ENCODE measurements at places on chromosomes 6 and 20. TPM values are rescaled to one million over a fixed set of nuclear protein-coding genes. Genes with fewer than 3 reads are reported as not detected.

BTN1A1 gene
- not detected for total RNA-seq

TMC2 gene
- total RNA-seq, result not detected

C6orf89 gene
- total RNA-seq, result 90.9 TPM

CDH4 gene
- total RNA-seq, result not detected

DOK5 gene
- 31.6 TPM for total RNA-seq

ANGPT4 gene
- total RNA-seq, result under 0.01 TPM

OR12D2 gene
- not detected for total RNA-seq

MDFI gene
- total RNA-seq, result 4.0 TPM

SLC17A2 gene
- not detected for total RNA-seq

COL11A2 gene
- 0.65 TPM for total RNA-seq

SLC16A10 gene
- total RNA-seq, result 1.4 TPM

GATA5 gene
- total RNA-seq, result not detected

FAM209A gene
- total RNA-seq, result not detected

ULBP2 gene
- 4.2 TPM for total RNA-seq

GPSM3 gene
- 1.0 TPM for total RNA-seq

ZNF165 gene
- 0.97 TPM for total RNA-seq

PRND gene
- not detected for total RNA-seq

HAO1 gene
- not detected for total RNA-seq

STX11 gene
- total RNA-seq, result 0.91 TPM

CST2 gene
- total RNA-seq, result not detected

MLN gene
- not detected for total RNA-seq

RUNX2 gene
- total RNA-seq, result 0.91 TPM

TMEM244 gene
- not detected for total RNA-seq

PPP1R3G gene
- total RNA-seq, result 2.1 TPM

SLC52A3 gene
- total RNA-seq, result not detected

ALDH8A1 gene
- total RNA-seq, result 0.43 TPM

SLC25A27 gene
- 18.9 TPM for total RNA-seq

ANKEF1 gene
- total RNA-seq, result 1.9 TPM

Data from articular chondrocyte of knee joint (primary cell).